Activated T-cell treated with anti-CD3 and anti-CD28 coated beads, Interleukin-2, amount 50 U/mL, for 48 hours (primary cell): ENCODE measurements at places on chromosomes 13 and 19.
A peak's percentile ranks its signal among the peaks of the same experiment; 100 is the strongest.

DNA sequence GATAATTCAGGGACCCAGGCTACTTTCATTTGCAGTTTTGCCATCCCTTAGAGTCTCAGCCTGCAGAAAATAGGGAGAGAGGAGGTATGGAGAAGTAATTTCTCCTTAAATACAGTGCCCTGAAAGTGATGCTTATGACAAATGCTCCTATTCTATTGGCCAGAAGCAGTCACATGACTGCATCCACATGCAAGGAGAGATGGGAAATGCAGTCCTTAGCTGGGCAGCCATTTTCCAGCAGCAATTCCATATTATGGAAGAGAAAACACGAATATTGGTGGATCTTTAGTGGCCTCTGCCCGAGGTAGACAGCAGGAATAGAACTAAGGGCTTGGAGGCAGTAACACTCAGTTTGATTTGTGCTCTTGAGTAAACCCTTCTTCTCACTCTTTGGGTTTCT is 39.4 kb downstream of the VAV1 start:
- DNase-seq, result no peak

GRCh38 chr13:57633950-57634838 is 2.6 kb downstream of the PCDH17 start:
- DNase-seq, result no peak

GRCh38 chr13:23467048-23467931 is 33.8 kb upstream of the SACS start:
- no peak for DNase-seq

DNA sequence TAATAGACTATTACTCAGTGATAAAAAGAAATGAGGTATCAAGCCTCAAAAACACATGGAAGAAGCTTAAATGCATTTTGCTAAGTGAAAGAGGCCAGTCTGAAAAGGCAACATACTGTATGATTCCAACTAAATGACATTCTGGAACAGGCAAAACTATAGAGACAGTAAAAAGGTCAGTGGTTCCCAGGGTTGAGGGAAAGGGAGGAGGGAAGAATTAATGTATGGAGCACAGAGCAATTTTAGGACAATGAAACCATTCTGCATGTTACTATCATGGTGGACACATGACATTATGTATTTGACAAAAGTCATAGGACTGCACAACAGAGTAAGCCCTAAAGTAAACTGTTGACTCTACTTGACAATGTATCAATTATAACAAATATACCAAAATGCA is 5.7 kb upstream of the SERPINE3 start:
- DNase-seq, result no peak

GRCh38 chr13:91647361-91647990 is 249.1 kb downstream of the GPC5 start:
- DNase-seq, result no peak

- DNase-seq, result no peak
Measured at GRCh38 chr13:40986101-40986856, 32.8 kb downstream of the ELF1 start.

DNA sequence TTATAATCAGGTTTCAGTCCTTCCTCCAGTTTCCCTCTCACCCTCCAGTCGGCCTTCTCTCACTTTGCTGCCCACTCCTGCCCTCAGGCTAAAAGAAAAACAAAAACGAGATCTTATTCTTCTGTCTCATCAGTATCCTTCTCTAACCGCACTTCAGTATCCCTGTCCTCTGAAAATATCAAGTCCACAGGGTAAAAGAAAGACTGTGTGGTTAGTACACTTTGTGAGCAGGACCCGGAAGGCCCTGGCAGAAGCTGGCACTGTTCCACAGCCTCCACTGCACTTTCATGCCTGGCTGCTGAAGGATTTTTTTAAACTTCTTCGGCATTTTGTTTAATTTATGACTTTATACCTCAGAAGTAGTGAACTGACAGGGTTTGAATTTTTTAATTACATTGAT is 51.8 kb downstream of the TM9SF2 start:
- DNase-seq, result no peak

DNA sequence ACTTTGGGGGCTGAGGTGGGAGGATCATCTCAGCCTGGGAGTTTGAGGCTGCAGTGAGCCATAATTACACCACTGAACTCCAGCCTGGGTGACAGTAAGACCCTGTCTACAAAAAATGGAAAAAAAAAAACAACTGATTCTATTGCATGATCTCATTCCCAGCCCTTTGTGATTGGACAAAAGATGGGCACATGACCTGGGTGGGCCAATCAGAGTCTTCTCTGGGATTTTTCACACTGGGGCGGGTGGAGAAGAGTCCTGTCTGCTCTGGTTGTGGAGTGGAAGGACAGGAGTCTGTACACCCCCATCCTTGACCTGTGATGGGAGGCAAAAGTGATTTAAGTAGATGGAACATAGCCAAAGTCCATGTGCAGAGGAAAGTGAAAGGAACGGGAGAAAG is 170.5 kb downstream of the UQCRFS1 start:
- no peak for DNase-seq

DNA sequence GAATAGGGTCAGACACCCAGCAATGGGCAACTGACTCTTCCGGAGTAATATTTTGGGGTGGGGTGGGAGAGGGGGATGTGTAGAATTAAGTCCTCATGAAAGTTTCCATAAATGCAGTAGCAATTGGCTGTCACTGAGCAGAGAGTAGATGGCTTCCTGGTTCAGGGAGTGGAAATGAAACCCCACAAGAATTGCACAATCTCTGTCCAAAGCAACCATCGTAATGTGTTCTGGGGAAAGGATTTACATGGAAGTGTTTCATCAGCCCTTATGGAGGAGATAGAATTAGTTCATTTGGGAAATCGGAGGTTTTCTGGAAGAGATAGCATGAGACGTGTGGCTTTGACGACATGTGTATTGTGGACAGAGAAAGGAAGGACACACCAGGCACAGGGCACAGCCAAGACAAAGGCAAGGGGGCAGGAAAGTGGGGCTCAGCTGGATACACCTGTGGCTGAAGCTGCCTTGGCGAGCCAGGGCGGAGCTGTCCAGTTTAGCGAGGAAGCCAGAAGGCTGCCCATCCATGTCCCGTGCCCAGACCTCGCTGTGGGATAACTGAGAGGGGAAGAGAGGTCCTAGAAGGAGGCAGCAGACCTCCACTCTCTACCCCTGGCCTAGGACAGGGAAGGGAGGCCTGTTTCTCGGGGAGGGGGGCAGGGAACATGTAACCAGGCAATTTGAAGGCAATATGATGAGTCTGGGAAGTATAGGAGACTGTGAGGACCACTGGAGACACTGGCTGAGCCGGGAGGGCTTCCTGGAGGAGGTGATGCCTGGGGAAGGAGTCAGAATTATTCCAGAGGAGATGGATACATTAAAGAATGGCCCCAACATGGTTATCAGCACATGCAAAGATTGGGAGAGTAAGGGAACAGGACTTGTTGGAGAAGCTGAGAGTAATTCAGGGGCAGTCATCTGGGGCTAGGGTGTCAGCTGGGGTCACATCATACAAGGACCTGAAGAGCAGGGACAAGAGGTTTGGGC is 2.6 kb upstream of the CLEC4G start:
- DNase-seq, result no peak

GRCh38 chr19:41541990-41542584 is 33.9 kb upstream of the CEACAM21 start:
- peak; percentile 90 for DNase-seq

- no peak for DNase-seq
Measured at GRCh38 chr13:25429466-25429865, 57.7 kb downstream of the ATP8A2 start.

GRCh38 chr13:46168341-46168740 is 13.6 kb downstream of the LCP1 start:
- DNase-seq, result no peak

- no peak for DNase-seq
Measured at GRCh38 chr13:34300559-34300958, 482.6 kb downstream of the RFC3 start.

- no peak for DNase-seq
Measured at GRCh38 chr13:44537248-44537647, 38.9 kb downstream of the TSC22D1 start.

GRCh38 chr19:33408538-33409434 is 35.3 kb downstream of the CEBPG start:
- DNase-seq, result no peak

- no peak for DNase-seq
Measured at GRCh38 chr19:2110822-2111221, 14.1 kb downstream of the IZUMO4 start.

DNA sequence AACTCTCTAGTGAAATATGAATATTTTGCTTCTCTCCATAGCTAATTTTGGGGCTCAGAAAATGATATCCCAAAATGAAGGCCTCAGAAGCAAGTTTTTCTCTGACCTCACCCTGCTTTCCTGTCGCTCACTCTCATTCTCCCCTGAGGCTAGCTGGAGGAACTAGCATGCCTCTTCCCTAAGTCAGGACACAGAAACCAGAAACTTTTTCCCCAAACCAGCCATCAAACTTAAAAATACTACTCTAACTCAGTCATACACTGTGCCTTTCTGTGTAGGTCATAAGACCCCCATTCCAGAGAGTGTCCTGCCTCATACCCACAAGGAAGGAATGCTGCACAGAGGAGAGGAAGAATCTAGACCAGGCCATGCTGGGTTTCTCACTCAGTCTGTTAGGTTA is 329.6 kb downstream of the PCDH20 start:
- DNase-seq, result no peak

GRCh38 chr19:30305346-30306060 is 66.7 kb upstream of the ZNF536 start:
- DNase-seq, result no peak

GRCh38 chr13:57815600-57815999 is 184.1 kb downstream of the PCDH17 start:
- DNase-seq, result no peak

GRCh38 chr19:57633832-57634131 is 814 bp downstream of the ZNF211 start:
- DNase-seq, result no peak

- no peak for DNase-seq
Measured at GRCh38 chr13:32878163-32878562, 138.1 kb upstream of the KL start.

- peak; percentile 75 for DNase-seq
Measured at GRCh38 chr13:22278336-22278929, 607.6 kb downstream of the FGF9 start.

GRCh38 chr19:4267101-4267900 is 11.8 kb upstream of the SHD start:
- DNase-seq, result peak; percentile 79

DNA sequence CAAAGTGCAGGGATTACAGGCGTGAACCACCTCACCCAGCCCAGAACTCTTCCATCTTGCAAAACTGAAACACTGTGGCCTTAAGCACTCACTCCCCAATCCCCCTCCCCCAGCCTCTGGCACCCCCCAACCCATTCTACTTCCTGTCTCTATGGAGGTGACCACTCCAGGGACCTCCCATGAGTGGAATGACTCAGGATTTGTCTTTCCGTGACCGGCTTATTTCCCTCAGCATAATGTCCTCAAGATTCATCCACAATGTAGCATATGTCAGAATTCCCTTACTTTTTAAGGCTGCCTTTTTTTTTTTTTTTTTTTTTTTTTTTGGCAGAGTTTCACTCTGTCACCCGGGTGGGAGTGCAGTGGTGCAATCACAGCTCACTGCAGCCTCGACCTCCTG is 3.6 kb upstream of the F2RL3 start:
- DNase-seq, result no peak

DNA sequence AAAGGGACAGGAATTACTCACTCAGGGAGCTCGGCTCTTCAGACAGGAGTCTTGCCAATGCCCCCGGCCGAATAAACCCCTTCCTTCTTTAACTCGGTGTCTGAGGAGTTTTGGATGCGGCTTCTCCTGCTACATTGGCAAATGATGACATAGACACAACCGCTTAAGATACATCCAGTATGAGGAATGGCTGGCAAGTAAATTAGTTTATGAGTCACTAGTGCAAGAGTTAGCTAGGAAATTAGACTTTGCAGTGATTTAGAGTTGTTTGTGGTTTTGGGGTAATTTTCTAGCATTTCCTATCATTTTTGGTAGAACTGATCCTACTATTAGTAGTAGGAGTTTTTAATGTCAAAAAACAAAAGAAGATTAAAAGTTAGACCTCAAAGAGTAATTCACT is 166.2 kb downstream of the SLITRK1 start:
- DNase-seq, result no peak

DNA sequence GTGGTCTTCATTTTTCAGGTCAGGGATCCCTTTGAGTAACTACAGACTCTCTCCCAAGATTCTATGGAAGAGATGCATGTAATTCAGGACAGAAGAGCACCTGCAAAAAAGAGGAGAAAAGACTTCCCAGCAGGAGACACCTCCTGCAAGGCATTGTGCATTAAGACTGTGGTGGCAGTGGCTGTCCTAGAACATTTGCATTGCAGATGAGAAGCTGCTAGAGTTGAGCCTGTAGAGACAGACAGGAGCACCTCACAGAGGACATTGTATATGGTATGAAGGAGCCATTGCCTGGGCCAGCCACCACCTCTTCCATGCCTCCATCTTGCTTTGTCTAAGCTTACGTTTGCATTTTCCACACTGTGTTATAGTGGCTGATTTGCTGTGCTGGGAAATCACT is 11.2 kb upstream of the MYO16 start:
- no peak for DNase-seq

DNA sequence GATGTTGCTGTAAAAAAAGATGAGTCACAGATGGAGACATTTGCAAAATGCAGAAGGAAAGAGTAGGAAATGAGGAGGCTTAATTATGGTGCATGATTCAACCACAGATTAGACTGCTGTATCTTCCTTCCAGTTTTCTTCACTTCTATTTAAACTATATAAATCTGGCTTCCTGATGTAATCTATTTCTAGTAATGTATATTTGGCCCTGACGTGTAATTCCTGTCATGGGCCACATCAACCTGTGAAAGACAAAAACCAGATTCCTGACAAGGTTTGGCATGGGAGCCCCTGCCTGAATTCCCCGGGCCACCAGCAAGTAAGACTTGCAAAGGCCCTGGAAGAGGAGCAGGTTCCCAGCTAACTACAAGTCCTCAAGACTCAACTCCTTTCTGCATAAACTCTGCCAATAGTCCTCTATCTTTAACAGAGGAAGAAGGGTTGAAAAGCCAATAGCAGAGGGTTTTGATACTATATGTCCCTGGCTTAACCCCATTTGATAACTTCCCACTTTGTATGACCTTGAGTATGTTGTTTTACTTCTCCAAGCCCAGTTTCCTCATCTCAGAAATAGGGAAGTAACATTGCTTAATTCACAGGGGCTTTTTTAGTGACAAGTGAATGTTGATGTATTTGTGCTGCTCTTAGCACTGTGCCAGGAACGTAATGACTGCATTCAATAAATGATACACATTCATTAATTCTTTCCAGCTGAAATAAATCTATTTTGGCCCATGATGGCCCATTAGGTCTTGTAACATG is 172.7 kb downstream of the SPRY2 start:
- no peak for DNase-seq

- DNase-seq, result no peak
Measured at GRCh38 chr13:91099877-91100276, 247.6 kb upstream of the MIR17HG start.

DNA sequence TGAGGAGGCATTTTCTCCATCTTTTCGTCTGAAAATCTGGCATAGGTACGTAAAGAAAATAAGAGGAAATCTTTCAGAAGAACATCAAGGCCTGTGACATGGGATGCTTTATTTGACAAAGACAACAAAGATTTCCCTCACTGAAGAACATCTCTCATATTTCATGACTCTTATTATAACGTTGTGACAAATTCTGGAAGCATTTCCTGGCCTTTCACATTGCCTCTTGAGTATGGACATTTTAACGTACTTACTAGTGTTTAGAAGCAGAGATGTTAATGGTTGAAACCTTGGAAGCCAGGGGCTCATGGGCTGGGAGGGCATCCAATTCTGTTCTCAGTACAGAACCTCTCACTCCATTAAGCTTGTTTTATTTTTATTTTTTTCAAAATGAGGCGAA is 210.8 kb downstream of the DCT start:
- DNase-seq, result no peak

- peak; percentile 91 for DNase-seq
Measured at GRCh38 chr19:18044825-18045304, 36.9 kb downstream of the ARRDC2 start.
